ENCODE measurements at places on chromosomes 13 and 19.
A peak's percentile ranks its signal among the peaks of the same experiment; 100 is the strongest.

DNA sequence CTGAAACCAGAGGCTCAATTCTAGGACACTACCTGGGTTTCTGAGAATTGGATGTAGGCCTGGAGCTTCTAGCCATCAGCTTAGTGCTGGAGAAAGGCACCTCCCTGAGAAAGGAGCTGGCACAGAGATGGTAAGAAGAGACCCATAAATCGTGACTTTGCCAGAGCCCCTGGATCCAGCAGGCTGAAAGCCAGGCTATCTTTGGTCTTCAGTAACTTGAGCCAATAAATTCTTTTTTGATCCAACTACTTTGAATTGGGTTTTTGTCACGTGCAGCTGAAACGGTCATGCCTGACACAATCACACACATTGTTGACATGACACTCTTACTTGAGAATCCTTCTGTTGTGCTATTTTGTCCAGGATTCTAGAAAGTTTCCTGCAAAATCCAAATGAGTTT is 103.4 kb downstream of the LHFPL6 start:
- DNase-seq: no peak

GRCh38 chr13:23778879-23779278 is 110.3 kb downstream of the MIPEP start:
- DNase-seq: no peak

DNA sequence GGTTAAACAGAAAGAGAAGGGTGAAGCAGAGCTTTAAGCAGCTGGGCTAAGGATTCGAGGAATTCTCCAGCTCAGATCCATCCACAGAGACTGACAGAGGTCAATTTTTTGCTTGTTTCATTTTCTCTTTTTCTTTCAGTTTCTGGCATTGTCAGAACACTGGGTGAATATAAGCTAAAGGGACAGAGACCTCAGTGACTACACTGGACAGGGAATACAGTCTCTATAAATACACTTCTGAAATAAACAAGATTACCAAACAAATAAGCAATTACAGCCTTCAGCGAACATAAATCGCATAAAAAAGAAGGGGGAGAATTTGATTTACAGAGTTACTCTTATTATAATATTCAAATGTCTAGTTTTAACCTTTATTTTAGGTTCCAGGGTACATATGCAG is 3.7 kb upstream of the ZNF441 start:
- no peak for DNase-seq

- DNase-seq: no peak
Observed at GRCh38 chr13:25733696-25734435, 317.9 kb downstream of the SHISA2 start.

GRCh38 chr13:109226631-109227030 is 559.8 kb downstream of the IRS2 start:
- DNase-seq: no peak

GRCh38 chr19:45041125-45041524 is 2.3 kb downstream of the CLASRP start:
- DNase-seq: no peak

GRCh38 chr13:106535552-106536243 is at the start of gene EFNB2:
TSS of gene EFNB2 (minus strand) at chr13:106535662. CDS start at chr13:106534964, 698 bp downstream.
- peak; percentile 87 for DNase-seq

- no peak for DNase-seq
Observed at GRCh38 chr19:498977-499623, 2.8 kb downstream of the MADCAM1 start.

DNA sequence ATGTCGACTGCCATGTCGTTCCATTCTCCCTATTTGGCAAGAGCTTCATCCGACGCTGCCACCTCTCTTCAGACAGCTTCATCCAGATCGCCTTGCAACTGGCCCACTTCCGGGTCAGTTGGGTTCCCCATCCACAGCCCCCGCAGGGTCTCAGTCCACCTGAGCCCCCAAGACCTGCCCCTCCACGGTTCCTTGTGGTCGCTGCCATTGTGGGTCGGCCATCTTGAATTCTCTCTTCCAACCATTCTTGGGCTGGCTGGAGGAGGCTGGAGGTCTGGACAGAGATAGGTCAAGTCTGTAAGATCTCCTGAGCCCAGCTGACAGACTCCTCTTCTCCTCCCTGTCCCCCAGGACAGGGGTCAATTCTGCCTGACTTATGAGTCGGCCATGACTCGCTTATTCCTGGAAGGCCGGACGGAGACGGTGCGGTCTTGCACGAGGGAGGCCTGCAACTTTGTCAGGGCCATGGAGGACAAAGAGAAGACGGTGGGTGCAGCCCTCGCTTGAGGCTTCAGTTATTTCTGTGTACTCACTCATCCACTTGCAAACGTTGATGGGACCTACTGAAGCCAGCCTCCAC is 19.5 kb downstream of the CPT1C start:
- DNase-seq: no peak

- DNase-seq: no peak
Observed at GRCh38 chr13:85825454-85825853, 26.2 kb upstream of the SLITRK6 start.
